A172 (cell line): ENCODE measurements at places on chromosomes 6 and 20. TPM values are rescaled to one million over a fixed set of nuclear protein-coding genes. Genes with fewer than 3 reads are reported as not detected.

DNA sequence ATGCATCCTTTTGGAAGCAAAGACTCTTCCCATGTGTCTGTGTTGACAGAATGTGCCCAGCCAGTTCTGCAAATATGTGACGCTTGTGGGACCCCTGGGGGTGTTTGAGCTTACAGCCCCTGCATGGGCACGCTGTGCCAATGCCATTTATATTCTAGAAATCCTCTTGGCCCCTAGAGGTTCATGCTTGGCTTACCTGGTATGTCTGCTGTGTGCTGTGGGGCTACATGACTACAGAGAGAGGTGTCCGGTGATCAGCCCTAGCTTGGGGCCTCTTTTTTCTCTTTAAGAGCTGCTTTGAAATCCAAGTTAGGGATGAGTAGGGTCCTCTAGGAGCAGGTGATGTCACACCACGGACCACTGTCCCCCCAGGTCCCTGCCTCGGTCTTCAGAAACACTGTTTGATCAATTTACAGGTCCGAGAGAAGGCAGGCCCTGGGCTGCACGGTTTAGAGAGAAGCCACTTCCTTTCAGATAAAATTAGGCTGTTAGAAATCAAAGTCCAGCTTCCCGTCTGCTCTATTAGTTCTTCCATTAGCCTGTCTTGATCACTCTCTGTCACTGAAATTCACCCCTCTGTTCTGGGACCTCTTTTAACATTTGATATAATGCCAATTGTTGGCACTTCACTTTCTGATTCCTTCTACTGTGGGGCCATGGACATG is 26.5 kb downstream of the BCAS4 start:
- no peak for DNase-seq

GRCh38 chr20:62818592-62819493 is 2.0 kb downstream of the COL9A3 start:
- DNase-seq: peak; percentile 44

GRCh38 chr6:93088621-93089501 is 330.5 kb downstream of the EPHA7 start:
- no peak for DNase-seq

DNA sequence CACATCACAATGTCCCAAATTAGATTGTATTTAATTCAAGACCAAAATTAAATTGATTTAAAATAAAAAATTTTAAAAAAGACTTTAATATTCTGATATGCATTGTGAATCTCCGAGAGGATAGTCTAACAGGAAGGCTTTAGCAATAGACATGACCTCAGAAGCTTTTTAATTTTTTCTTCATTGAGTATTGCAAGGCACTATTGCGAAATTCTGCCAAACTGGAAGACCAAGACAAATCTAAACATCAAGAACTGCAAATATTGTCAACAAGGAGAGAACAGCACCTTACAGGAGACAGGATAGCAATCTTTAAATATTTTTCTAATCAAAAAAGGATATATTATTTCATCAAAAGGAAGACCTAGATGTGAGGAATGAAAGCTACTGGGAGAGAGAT is 56.9 kb downstream of the BMP5 start:
- DNase-seq: no peak

- no peak for DNase-seq
Observed at GRCh38 chr20:45857882-45858216, 435 bp downstream of the ZSWIM3 start.

- DNase-seq: no peak
Observed at GRCh38 chr6:100468016-100468622, 3.4 kb upstream of the SIM1 start.

DNA sequence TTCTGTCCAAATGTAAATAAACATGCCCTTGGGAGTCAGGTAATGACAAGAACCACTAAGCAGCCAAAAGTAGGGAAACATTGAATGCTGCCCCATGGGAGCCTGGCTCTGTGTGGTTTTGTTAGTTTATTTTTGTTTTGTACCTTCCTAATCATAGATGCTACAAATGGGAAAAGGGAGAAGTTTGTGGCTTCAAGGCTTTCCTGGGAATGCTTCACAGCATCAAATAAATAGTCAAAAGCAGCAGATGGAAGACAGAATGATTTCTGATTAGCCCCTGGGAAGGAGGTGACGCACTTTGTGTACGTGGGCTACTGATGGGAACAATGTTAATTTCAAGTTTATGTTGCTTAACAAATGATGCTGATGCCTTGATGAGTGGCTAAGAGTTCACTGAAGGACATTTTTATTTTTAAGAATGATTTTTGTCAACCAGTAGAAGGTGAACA is 532.7 kb downstream of the BCKDHB start:
- DNase-seq: peak; percentile 43

DNA sequence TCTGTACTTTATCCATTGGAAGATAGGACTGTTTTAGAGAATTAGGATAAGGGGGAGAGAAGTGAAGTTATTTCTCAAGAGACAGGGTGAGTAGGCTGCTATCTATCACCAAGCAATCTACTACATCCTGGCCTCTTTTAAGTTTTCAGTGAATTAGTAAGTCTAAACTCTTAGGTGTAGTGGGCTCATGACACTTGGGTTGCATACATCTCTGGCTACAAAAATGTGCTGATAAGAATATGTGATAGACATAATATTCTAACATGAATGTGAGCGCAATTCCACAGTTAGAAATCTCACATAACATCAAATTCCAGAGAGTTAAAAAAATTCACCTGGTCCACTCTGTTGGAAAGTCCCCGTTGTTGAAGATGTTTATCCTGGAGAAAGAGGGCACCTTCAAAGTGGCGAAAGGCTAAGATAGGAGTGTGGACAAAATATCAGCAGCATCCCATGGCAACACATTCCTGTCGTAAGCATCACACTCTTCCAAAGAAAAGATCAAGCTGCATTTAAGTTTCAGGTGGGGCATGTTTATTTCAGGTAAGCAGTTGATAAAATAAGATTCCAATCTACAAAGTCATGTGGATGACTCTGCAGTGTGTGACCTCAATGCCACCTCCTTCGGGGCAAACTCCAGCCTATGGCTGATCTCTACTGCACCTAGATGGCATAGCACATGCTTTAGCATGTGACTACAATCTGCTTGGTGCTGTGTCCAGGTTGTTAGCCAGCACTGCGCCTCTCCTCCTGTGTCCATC is 111.7 kb upstream of the NEDD9 start:
- peak; percentile 12 for DNase-seq

Gene LATS1
- 15.9 and 17.7 TPM in 2 replicates for total RNA-seq
